ENCODE measurements at places on chromosomes 6 and 20.

DNA sequence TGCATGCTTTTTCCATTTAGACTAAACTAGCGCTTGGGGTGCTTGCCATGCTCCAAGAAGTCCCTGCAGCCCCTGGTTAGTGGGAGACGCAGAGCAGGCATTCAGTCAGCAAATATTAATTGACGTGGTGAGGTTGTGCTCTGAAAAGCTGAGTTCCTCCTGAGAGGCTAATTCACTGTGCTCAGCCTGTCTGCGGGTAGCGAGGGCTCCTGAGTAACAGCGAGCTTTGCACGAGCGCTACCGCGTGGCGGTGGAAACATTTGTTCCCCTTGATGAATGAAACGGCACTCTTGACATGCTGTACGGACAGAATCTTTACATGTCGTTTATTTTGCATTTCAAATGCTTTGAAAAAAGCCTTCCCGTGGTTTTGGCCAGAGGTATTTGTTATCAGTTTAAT lies 170.6 kb upstream of the AGPAT4 start:
- no peak for DNase-seq

- no peak for DNase-seq
These were observed 55.2 kb upstream of the SUPT3H start for GRCh38 chr6:45432977-45433376.

DNA sequence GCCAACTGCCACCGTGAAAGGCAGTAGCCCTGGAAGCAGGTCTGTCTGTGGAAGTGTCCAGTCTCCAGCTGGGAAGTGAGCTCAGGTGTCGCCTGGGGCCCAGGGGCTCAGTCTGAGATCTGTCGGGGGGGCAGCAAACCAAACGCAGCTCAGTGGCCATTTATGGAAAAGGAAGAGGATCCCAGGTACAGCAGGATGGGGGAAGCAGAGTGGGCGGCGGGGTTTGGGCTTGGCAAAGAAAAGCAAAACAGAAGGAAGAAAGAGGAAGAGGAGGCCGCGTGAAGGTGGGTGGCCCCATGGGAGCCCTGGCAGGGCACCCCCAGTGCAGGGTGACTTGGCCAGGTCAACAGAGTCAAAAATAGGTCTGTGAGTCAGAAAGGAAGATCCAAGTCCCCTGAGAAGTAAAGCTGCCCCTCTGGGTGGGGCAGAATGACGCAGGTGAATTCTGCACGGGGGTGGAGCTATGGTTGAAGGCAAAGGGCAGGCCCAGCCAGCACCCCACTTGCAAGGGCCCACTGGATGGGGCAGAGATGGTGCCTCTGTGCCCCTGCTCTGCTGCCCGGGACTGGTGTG lies 5.3 kb downstream of the PXDC1 start:
- no peak for DNase-seq

DNA sequence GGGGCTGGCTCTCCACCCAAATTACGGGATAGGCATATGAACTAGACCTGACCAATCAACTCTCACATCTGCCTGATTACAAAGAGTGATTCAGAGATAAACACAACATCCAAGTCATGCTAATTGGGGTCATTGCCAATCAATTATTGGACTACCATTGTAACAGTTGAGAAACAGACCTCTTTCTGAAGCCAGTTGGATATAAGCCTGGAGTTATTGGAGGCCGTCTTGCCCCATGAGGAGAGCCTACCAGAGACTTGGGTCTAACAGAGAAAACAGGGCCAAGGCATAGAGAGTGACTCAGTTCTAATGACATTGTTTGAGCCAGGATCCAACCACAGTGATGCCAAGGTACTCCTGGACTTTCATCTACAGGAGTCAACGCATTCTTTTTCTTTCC lies 39.4 kb upstream of the HIVEP2 start:
- DNase-seq = no peak

DNA sequence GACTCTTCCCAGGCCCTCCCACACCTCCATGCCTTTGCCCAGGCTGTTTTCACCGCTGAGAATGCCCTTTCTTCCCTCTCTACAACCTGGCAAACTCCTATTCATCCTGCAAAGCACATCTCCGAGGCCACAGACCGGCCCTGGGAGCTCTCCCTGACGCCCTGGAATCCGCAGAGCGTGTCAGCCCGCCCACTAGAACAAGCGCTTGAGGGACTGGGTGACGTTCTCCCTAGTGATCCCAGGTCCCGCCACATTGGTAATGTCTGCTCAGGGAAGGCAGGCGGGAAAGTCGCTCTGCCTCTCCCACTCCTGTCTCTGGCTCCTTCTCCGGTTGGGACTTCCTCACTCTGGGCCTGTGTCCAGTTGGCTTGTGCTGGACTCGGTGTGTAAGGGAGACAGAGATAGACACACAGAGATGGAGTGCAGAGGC lies 61.6 kb downstream of the SRC start:
- no peak for DNase-seq

- DNase-seq = no peak
These were observed 97.5 kb upstream of the MYLIP start for GRCh38 chr6:16031278-16031981.

- no peak for DNase-seq
These were observed 4.0 kb downstream of the FUCA2 start for GRCh38 chr6:143507358-143508145.

DNA sequence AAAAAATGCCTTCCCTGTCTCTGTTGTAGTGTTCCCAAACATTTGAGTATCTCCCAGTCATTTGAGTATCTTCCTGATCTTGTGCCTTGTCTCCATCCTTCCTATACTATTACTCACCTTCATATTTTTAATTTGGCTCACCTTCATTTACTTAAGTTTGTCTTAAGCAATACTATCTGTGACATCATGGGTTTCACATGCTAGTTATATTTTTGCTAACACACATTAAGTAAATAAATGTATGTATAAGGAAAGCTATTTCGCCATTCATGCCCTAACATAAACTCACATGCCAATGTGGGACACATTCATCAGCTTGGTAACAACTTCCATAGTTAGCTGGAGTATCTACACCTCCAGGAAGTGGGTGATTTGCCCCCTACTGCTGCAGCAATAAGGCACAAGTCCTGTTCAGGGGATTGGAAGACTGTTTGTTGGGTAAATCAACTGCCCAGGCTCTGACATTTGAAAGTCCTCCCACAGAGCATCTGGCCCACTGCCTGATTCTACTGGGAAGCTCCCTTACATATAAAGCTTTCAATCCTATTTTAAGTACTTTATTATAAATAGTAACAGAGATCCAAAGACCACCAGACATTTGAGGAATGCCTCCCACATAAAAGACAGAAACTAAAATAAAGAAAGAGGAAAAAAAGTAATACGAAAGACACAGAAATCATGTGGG lies 132.3 kb downstream of the ISM1 start:
- DNase-seq = no peak

DNA sequence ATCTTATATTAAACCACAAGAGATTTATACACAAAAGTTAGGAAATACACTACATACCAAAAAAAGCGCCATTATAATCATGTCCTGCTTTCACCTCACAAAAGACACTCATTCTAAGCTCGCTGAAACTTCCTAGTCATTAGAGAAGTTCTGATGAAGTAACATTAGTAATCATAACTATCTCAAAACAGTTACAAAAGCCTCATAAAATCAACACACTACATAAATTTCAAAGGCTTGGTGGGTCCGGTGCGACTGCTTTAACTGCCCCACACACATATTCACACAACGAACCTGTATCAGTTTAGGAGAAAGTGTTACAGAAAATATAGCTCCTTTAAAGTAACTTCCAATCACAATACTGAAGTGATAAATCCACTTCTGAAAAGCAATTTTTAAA lies 1.9 kb downstream of the PHIP start:
- no peak for DNase-seq

GRCh38 chr6:167100241-167100674 lies 22.6 kb upstream of the CCR6 start:
- no peak for DNase-seq

GRCh38 chr20:24791953-24792352 lies 157.1 kb upstream of the CST7 start:
- DNase-seq = no peak

DNA sequence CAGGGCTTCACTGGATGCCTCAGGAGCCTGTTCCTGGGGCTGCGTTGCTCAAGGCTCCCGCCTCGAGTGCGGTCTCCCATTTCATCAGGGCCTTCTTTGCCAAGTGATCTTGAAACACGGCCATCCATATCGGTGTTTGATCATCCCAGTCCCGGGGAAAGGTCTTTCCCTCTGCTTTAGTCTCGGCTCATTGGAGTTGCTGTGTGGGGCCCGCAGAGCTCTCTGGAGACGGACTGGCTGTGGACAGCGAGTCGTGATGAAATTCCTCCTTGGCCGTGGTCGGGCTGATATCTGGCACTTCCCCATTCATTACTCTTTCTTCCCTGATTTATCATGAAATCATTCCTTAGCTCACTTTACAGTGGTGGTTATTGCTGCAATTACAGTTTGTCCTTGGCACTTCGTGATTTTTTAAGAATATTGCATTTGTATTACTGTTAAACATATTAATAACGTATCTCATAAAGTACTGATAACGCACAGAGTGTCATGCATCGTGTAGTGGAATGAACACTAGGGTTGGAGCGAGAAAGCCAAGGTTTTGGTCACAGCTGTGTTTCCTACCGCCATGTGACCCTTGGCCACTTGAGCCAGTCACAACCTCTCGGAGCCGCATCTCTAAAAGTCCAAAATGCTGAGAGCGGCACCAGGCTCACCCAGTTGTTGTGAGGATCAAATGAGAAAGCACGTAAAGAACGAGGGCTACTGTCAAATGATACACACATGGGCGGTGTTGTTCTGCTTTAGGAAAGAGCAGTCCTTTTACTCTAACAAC lies 71.8 kb downstream of the MTHFD1L start:
- DNase-seq = no peak

- no peak for DNase-seq
These were observed 6.0 kb downstream of the SUMO4 start for GRCh38 chr6:149405823-149406765.

DNA sequence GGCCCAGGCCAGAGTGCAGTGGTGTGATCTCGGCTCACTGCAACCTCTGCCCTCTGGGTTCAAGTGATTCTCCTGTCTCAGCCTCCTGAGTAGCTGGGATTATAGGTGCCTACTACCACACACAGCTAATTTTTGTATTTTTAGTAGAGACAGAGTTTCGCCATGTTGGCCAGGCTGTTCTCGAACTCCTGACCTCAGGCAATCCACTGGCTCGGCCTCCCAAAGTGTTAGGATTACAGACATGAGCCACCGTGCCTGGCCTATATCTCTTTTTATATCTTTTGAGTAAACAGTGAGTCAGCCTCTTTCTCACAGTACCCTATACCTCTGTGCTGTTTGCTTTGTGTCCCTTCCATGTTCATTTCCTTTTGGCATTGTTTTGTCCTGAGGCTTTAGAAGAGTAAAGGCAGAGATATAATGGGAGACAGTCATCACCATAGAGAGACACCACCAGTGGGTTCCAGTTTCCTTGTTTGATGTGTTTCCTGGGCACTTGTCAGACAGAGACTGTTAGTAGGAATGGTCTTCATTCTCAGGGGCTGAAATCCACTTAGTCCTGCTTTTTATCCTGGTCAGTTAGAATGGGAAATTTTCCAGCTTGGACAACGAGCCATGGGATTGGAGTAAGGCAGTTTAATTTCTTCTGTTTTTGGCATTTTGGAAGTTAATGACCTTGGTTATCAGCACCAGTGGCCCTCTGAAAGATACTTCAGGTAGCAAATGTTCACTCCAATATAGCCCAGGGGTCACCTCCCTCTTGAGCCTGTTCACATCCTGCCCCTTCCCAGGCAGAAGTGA lies 32.2 kb upstream of the ASXL1 start:
- no peak for DNase-seq

DNA sequence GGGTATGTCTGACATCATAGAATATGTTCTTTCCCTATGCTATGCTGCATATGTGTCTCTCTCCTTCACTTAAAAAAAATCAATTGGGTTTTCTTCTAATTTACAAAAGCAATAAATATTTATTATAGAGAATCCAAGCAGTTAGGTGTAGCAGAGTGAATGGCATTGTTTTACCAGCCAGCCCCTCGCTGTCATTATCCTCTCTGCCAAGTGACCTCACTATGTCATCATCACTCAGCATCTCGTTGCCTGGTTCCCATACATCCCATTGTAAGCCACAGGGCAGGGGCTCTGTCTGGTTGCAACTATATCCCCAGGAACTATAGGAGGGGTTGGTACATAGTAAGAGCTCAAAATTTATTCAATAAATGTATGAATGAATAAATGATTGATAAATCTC lies 31.3 kb downstream of the KIAA0319 start:
- no peak for DNase-seq

DNA sequence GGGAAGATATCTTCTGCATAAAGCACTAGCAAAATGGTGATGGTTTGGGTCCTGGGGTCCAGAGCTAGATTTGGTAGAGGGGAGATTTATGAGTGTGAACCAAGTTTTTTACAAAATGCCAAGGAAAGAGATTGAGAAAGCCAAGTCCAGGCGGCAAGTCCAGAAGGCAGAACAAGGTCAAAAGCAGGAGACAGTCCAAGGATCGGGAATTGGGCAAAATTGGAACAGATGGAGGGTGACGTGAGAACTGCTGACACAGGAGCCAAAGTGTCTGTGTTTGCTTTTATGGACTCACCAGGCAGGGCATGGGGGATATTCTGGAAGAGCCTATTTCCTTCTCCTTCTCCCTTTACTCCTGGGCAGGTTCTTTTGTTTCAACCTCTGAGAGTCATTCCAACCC lies 4.1 kb downstream of the NHLRC1 start:
- no peak for DNase-seq

- DNase-seq = no peak
These were observed 41.8 kb upstream of the FUCA2 start for GRCh38 chr6:143553337-143553736.

- DNase-seq = no peak
These were observed 39.6 kb downstream of the RNF217 start for GRCh38 chr6:125001684-125002405.
